Right forelimb (tissue), 1 donor: ENCODE measurements at places on chromosomes 4 and X.

GRCh38 chr4:132691026-132691425, 458.1 kb upstream of the PCDH10 start:
- no peak for DNase-seq

DNA sequence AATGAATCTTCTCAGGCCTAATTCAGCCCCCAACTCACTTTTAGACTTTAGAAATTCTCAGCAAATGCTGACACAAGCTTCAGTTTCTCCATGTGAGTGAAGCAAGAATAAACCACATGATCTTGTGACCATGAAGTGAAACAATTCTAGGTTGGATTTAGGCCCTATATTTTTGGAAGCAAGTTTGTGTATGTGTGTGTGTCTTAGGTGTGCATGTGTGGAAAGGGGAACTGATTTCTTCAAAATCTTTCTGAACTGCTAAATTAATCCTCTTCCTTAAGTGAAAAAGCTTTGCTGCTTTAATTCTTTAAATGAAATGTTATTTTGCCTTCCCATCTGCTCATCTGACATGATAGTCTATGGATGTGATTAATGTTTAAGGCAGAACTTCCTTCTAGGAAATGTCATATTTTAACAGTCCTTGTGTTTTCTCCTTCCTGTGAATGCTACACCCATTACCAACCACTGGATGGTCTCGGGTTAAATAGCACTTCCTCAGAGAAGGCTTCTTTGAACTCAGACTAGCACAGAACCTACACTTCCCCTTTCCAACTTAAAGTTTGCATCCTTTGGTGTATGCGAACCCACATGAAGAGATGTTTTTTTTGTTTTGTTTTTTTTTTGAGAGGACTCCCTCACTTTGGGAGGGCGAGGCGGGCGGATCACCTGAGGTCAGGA, 1.2 kb upstream of the TMEM144 start:
- no peak for DNase-seq

- no peak for DNase-seq
Measured at GRCh38 chrX:153593811-153594500, 5.0 kb downstream of the CCNQ start.

- DNase-seq, result no peak
Measured at GRCh38 chrX:150635952-150636351, 57.2 kb upstream of the MTMR1 start.

DNA sequence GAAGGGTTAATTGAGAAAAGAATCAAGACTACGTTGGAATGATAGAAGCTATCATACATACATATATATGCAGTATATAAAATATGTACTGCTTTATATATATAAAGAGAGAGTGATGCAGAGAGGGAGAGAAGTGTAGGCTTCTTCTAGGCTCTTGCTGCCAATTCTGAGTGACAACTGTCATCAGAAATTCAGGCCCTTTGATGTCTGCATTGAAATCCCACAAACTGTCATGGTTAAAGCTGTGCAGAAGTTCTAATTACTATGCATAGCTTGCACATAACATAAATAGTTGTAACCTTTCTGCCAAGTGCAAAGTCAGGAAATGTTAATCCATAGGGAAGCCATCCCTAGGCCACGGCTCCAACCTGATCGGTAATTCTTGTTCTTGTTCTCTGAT, 251.0 kb downstream of the STIM2 start:
- DNase-seq, result no peak

DNA sequence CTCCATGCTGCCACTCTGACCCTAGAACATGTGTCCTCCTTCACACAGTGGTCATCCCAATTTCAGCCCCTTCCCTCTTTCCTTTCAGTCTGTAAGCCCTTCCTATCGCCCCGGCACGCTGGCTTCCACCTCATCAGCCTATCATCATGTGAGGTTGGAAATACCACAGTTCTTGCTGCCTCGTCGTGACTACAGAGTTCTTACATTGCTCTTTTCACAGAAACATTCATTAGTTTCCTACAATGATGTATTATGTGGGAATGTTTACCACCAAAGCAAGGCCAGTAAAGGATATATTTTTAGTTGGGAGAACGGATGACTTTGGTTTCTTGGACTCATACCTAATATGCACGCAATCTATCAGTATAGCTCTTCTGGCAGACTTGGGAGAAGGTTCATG, 169.5 kb upstream of the BOD1L1 start:
- no peak for DNase-seq
